ENCODE measurements at places on chromosomes 3 and 15.
A peak's percentile ranks its signal among the peaks of the same experiment; 100 is the strongest.

- no peak for DNase-seq
Observed at GRCh38 chr3:106593381-106593780, 724.6 kb upstream of the CBLB start.

DNA sequence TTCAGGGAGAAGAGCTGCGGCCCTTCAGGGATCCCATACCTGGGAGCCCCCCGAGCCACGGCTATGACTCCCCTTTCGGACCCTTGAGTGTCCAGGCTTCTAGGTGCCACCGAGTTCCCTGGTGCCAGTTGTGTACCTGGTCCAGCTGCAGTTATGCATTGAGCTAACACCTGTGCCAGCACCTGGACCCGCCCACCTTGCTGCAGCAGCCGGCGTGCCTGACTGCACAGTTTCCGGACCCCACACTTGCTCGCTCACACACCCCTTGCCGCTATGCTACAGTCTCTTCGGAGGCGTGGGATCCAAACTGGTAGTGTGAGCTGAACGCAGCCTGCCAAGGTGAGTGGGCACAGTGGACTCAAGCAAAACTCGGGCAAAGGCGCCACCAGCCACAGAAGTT, 284.5 kb upstream of the ROBO1 start:
- no peak for DNase-seq

DNA sequence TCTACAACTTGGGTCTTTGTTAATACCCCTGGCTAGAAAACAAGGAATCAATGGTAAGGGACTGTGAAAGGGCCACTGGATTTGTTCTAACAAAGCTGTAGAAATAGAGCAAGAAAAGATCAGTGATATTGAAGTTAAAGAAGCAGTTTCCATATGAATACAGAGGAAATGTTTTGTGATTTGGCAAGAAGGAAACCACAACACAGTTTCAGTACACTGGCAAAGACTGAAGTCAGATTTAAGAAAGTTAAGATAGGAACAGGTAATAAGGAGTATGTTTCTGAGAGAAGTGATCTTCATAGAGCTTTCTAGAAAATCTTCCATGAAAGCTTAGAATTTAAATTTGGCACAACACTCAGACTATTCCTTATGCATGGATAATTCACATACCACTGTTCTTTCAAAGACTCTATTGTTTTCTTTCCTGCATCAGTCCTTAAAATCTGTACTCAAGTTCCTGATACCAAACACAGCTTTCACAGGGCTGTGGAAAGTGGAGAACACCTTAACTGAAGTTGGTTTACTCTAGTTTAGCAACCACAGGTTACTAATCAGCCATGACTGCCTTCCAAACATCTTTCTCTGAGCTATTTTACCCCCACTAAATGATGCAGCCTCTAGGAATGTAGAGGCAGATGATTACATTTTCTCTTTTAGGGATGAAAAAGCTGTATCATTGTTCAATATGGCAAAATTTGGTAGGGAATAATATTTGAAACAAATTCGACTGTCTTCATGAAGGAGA, 32.4 kb upstream of the ALCAM start:
- DNase-seq: no peak

GRCh38 chr15:58163985-58164384, 25.8 kb downstream of the AQP9 start:
- no peak for DNase-seq

DNA sequence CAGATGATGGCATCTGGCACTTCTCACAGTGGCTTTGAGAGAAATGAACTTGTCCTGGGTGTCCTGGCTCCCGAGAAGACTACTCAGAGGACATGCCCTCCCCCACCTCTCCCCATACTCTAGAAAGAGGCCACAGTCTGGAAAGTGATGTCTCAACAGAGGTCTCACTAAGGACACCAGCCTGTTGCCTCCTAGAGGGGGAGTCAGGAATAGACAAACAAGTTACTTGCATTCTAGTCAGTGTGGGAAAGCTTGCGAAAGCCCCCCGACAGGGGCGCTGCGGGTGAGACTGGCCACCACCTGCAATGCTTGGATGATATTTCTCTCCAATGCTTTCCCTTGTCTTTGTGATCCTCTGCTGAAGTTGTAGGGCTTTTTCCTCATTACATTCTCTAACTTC, 17.2 kb downstream of the B4GALT4 start:
- no peak for DNase-seq

DNA sequence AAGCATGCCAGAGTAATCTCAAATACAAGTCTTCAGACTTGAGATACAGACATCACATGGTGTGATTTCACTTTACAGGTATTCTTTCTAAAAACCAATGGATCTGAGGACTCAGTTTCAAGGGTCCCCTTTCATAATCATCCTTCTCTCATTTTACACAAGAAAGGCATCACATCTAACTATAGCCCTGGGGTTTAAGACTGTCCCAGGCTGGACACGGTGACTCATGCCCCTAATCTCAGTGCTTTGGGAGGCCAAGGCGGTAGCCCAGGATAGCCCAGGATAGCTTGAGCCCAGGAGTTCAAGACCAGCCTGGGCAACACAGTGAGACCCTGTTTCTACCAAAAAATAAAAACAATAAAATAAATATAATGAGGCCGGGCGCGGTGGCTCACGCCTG, 36.4 kb downstream of the UBP1 start:
- DNase-seq: peak; percentile 14

GRCh38 chr3:64806668-64807605, 119.1 kb upstream of the ADAMTS9 start:
- no peak for DNase-seq

GRCh38 chr3:10707400-10708215, 108.4 kb upstream of the SLC6A11 start:
- no peak for DNase-seq

GRCh38 chr15:43511012-43511885, 6.2 kb upstream of the MAP1A start:
- DNase-seq: peak; percentile 56

DNA sequence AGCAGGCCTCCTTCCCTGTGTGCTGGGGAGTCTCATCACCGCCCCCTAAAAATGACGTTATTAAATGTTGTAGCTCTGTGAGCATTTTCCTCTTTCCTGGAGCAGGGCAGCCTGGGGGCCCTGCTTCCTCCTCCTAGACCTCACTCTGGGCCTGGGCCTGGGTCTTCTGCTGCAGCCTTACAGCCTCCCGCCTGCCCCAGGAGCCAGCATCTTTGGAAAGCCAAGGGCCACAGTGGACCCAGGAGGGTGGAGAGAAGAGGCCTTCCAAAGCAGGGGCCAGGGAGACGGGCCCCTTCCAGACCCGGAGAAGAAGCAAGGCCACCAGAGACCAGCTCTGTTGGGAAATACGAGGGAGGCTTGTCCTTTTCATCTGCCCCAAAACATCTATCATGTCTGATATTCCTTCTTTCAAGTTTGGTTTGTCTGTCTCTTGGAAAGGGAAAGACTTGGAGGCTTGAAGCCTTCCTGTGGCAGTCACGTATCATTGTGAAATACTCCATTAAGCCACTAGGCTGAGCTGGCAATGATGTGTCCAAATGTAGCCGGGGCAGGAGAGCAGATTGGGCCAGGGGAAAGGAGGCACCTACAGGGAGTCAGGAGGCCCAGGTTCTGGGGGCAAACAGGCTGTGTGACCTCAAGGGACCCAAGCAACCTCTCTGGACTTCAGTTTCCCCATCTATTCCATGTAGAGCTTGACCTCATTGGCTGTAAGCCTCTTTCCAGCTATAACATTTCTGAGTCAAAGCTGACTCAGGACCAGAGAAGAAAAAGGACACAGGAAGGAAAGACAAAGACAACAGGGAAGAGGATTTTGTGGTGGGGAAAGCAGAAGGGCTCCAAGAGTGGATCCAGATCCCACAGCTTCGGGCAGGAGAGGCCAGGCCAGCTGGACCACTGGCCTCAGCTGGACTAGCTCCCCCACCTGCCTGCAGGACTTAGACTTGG, 31.1 kb downstream of the CYP11A1 start:
- no peak for DNase-seq

- DNase-seq: no peak
Observed at GRCh38 chr3:154338008-154338407, 13.7 kb upstream of the DHX36 start.

GRCh38 chr3:87260270-87260669, 16.1 kb downstream of the POU1F1 start:
- DNase-seq: peak; percentile 63

GRCh38 chr3:184299488-184300377, 692 bp downstream of the PSMD2 start:
- no peak for DNase-seq

- no peak for DNase-seq
Observed at GRCh38 chr15:73375012-73375411, 6.3 kb upstream of the HCN4 start.

DNA sequence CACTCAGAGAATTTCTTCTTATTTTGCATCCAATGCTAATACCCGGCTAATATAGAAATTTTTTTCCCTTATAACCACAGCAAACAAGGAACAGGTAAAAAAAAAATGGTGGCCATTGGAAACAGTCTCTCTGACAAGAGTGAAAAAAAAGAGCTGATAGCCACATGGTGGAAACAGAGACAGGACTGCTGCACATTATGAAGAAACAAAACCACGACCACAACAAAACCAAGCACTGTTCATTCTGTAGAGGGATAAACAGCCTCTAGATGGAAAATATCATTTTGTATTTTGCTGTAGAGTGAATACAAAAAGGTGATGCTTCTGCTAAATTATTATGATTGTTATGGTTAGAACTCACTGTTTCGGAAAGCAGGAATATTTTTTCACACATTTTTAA, 686.2 kb downstream of the NLGN1 start:
- DNase-seq: peak; percentile 43

GRCh38 chr15:91306144-91306543, 206.1 kb downstream of the SV2B start:
- DNase-seq: peak; percentile 40

- peak; percentile 5 for DNase-seq
Observed at GRCh38 chr15:36005542-36005941, 459.6 kb upstream of the DPH6 start.

DNA sequence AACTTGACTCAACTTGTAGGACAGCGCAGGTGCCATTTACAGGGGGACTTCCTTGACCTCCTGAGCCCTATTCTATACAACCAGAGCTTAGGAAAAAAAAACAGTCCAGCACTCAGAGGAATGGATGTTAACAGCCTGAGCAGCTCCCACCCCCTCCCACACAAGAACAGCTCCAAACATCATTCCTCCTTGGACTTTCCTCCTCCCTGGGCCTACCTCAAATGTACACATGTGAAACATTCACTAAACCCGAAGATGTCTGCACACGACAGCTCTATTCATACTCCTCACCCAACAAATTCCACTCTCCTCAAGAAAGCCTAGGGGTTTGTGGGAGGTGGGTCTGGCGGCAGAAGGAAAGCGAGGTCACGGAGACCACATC, 503 bp upstream of the ATRIP start:
- DNase-seq: no peak

- no peak for DNase-seq
Observed at GRCh38 chr15:87877114-87877810, 379.3 kb downstream of the NTRK3 start.

- DNase-seq: peak; percentile 75
Observed at GRCh38 chr3:9067352-9067975, 104.2 kb upstream of the RAD18 start.

DNA sequence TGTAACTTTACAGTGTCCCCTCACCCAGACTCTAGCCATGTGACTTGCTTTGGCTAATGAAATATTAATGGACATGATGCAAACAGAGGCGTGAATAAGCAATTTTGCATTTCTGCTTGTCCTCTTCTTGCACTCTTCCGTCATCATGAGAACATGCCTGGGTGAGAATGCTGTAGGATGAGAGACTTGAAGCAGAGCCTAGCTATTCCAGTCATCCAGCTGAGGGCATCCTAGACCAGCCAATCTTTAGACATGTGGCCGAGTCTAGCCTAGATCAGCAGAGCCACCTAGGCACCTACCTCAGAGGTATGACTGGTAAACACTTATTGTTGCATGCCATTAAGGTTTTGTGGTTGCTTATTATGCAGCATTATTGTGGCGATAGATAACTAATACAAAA, 450.5 kb upstream of the AZI2 start:
- DNase-seq: peak; percentile 6

Measured in myocyte (in vitro differentiated cells).